ENCODE measurements at places on chromosomes 2 and 18.

DNA sequence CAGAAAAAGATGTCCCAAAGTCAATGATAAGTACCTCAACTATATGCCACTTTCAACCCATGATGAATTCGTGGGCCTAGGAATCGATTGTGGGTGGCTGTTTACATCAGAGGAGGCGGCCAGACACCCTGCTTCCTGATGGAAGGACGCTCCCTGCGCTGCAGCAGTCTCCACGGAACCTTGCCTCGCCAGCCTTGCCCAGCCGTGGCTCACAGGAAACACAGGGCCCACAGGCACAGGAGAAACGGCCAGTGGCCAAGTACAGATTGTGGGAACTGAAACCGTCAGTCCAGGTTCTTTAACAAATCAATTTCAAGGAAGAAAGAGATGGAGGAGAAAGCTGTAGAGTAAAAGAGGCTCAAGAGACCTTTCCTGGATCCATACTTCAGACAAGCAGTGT, 101.5 kb upstream of the NFATC1 start:
- no peak for DNase-seq

DNA sequence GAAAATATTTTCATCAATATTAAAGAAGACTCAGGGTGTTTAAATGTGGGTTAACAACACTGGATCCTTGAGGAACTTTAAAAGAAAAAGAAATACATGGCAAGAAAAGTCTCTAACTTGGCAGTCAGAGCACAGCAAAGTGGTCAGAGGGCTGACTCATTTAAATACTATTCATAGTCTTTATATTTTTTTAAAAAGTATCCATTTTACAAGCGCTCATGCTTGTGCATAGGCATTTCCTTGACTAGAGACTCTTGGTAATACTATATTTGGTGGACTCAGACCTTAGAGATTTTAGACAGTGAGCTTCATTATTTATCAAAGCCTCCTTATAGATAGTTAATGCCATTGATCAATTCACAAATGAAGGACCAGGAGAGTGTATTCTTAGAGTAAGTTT, 110.2 kb downstream of the ABCA12 start:
- peak; percentile 66 for DNase-seq

DNA sequence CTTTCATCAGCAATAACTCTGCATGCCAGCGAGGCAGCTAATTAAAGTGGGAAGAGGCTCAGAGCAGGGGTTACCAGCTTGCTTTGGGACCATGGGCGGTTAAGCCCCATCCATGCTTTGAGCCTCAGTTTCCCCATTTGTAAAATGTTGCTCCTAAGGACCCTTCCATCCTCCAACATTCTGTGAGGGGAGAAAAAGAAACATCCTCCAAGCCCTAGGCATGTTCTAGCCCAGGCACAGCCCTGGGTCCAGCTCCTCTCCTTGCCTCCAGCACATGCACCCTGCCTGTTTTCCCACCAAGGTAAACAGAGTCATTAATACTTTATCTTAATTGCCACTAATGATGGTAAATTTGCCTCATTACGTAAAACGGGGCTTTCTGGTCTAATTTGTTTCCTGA, 113.3 kb upstream of the MYCN start:
- no peak for DNase-seq

GRCh38 chr2:160063271-160063670, 856 bp upstream of the PLA2R1 start:
- no peak for DNase-seq

DNA sequence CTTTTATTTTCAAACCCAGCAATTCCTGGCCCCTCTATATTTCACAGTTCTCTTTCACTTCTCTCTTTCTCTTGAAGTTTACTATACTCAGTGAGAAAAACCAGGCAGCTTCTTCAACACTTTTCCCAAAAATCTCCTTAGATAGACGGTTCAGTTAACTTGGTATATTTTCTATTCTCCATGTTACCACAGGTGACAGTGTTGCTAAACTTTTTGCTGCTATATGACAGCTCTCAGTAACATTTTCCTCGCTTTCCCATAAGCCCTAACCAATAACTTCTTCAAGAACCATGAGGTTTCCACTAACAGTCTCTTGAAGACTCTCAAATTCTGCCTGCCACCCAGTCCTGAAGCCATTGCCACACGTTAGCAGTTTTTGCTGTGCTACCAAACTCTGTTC, 45.8 kb downstream of the CYBRD1 start:
- no peak for DNase-seq

All from M059J (cell line).